ENCODE measurements at places on chromosomes 4 and X.
A peak's percentile ranks its signal among the peaks of the same experiment; 100 is the strongest.

- H3K4me1 ChIP-seq = no peaks in the 10 kb centered on the region
- no peaks in the 10 kb centered on the region for H3K27me3 ChIP-seq
These were observed 112.3 kb upstream of the IL13RA1 start for GRCh38 chrX:118615141-118615540.

DNA sequence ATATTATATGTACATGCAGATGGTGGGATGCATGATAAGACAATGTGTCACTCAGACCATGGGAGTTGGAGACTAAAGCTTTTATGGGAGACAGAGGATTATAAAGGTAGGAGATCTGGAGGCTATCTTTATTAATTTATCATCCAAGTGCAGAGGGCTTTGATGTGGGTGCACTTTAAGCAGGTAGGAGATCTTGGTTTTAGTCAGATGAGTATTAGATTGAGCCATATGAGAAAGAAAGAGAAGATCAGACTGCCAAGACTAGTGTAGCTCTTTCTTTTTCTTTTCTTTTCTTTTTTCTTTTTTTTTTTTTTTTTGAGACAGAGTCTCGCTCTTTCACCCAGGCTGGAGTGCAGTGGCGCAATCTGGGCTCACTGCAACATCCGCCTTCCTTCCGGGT lies 84.9 kb upstream of the CAMK2D start:
- H3K27ac ChIP-seq = no peak overlapping the region
- H3K36me3 ChIP-seq = no peaks in the 10 kb centered on the region
- no peak overlapping the region for H3K4me3 ChIP-seq
- H3K4me1 ChIP-seq = no peaks in the 10 kb centered on the region
- no peak for DNase-seq
- peaks cover 5% of the 10 kb centered on the region for H3K27me3 ChIP-seq

GRCh38 chr4:149531861-149532260 lies 283.8 kb downstream of the IQCM start:
- H3K27me3 ChIP-seq = no peaks in the 10 kb centered on the region
- no peak overlapping the region for H3K27ac ChIP-seq
- no peak for DNase-seq
- no peak overlapping the region for H3K4me3 ChIP-seq

- H3K36me3 ChIP-seq = no peaks in the 10 kb centered on the region
- H3K4me3 ChIP-seq = no peak overlapping the region
- no peak overlapping the region for H3K27ac ChIP-seq
These were observed 68.4 kb downstream of the MAOB start for GRCh38 chrX:43813898-43814297.

GRCh38 chr4:120078216-120078615 lies 11.6 kb upstream of the MAD2L1 start:
- no peak overlapping the region for H3K4me3 ChIP-seq
- no peaks in the 10 kb centered on the region for H3K4me1 ChIP-seq
- DNase-seq = no peak
- no peaks in the 10 kb centered on the region for H3K27me3 ChIP-seq
- no peaks in the 10 kb centered on the region for H3K36me3 ChIP-seq

GRCh38 chr4:185257086-185257485 lies 47.7 kb downstream of the SNX25 start:
- peaks cover 46% of the 10 kb centered on the region for H3K4me1 ChIP-seq
- peak overlapping the region; percentile 28 for H3K27ac ChIP-seq
- H3K27me3 ChIP-seq = no peaks in the 10 kb centered on the region
- DNase-seq = no peak

Data from activated naive CD4-positive, alpha-beta T cell treated with anti-CD3 and anti-CD28 coated beads, Interleukin-2, amount 10 ng/mL, durations not matched to agents 7 days and 5 days (primary cell).